ENCODE measurements at places on chromosomes 6 and 20. TPM values are rescaled to one million over a fixed set of nuclear protein-coding genes. Genes with fewer than 3 reads are reported as not detected.

The LAMP5 gene
- total RNA-seq, result not detected

The MLN gene
- not detected for total RNA-seq

- H3K4me3 ChIP-seq, result no peak overlapping the region
- H3K36me3 ChIP-seq, result no peaks in the 10 kb centered on the region
- no peaks in the 10 kb centered on the region for H3K4me1 ChIP-seq
- H3K27ac ChIP-seq, result no peak overlapping the region
These were observed 151.0 kb upstream of the HEY2 start for GRCh38 chr6:125598422-125598821.

The ADAM33 gene
- total RNA-seq, result 11.2 TPM

DNA sequence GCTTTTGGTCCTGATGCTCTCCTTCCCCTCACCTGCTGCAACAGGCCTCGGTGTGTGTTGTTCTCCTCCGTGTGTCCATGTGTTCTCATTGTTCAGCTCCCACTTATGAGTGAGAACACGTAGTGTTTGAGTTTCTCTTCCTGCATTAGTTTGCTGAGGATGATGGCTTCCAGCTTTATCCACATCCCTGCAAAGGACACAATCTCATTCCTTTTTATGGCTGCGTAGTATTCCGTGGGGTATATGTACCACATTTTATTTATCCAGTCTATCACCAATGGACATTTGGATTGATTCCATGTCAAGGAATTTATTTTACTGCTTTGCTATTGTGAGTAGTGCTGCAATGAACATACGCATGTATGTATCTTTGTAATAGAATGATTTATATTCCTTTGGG is 116.9 kb upstream of the SIRPG start:
- H3K4me1 ChIP-seq, result peaks cover 9% of the 10 kb centered on the region
- no peaks in the 10 kb centered on the region for H3K36me3 ChIP-seq
- DNase-seq, result no peak
- H3K4me3 ChIP-seq, result no peak overlapping the region

GRCh38 chr6:66578362-66578761 is 871.3 kb upstream of the EYS start:
- no peaks in the 10 kb centered on the region for H3K36me3 ChIP-seq
- DNase-seq, result no peak
- no peak overlapping the region for H3K4me3 ChIP-seq
- no peaks in the 10 kb centered on the region for H3K27me3 ChIP-seq

All from body of pancreas (tissue), 4 donors.